ENCODE measurements at places on chromosomes 1 and 21. TPM values are rescaled to one million over a fixed set of nuclear protein-coding genes. Genes with fewer than 3 reads are reported as not detected.

The ASTN1 gene
- total RNA-seq: 0.22 TPM

The C1orf159 gene
- 4.0 TPM for total RNA-seq

The ASCL5 gene
- total RNA-seq: not detected

The LRRC42 gene
- 13.2 TPM for total RNA-seq

The SMIM1 gene
- total RNA-seq: 15.3 TPM

The PROX1 gene
- total RNA-seq: 95.0 TPM

The LCK gene
- 0.50 TPM for total RNA-seq

The VSIG8 gene
- not detected for total RNA-seq

Data from left ventricle myocardium superior (tissue), 1 donor.